ENCODE measurements at places on chromosomes 6 and 20.

- DNase-seq, result no peak
These were observed 210.0 kb upstream of the SNX9 start for GRCh38 chr6:157613011-157613522.

DNA sequence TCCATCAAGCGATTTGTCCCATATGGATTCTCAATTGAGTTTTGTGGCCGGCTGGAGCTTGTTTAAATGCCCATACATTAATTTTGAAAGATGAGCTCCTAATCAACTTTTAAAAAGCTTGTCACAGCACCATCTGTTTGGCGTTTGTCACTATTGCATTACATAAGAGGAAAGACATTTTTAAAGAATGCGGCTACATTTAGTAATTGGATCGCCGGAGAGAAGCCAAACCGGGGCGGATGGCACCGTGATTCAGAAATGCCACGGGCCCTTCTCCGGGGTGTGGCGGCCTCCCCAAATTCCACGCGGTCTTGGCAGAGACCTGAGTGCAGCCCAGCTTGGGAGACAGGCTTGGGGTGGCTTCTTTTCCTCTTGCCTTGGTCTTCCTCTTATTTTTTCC is 67.7 kb upstream of the ZNFX1 start:
- DNase-seq, result no peak

DNA sequence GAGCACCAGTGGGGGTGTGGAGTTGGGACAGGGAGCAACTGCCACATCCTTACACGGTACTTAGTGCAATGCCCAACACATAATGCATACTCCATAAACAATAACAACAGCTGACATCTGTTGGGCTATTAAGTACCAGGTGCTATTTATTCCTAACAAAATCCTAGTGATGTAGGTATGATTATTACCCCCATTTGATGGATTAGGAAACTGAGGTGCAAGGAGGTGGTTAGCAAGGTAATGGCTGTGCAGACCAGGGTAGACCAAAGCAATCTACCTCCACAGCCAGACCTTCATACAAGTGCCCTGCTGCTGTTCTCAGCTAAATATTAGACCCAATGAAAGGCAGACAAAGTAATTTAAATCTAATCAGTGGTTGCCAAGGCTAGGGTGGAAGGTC is 36.8 kb downstream of the SLC13A3 start:
- DNase-seq, result no peak

- no peak for DNase-seq
These were observed 20.8 kb downstream of the KATNA1 start for GRCh38 chr6:149627672-149628071.

- DNase-seq, result no peak
These were observed 454.3 kb upstream of the JARID2 start for GRCh38 chr6:14791526-14791925.

GRCh38 chr6:22081709-22082108 is 215.1 kb downstream of the PRL start:
- DNase-seq, result no peak

GRCh38 chr20:3843490-3843889 is 3.1 kb upstream of the MAVS start:
- no peak for DNase-seq

GRCh38 chr20:1724901-1725300 is 67.3 kb upstream of the SIRPG start:
- no peak for DNase-seq

- no peak for DNase-seq
These were observed 49.6 kb downstream of the SLC2A10 start for GRCh38 chr20:46758929-46759669.

GRCh38 chr20:59576216-59576953 is 28.0 kb upstream of the PHACTR3 start:
- DNase-seq, result no peak

DNA sequence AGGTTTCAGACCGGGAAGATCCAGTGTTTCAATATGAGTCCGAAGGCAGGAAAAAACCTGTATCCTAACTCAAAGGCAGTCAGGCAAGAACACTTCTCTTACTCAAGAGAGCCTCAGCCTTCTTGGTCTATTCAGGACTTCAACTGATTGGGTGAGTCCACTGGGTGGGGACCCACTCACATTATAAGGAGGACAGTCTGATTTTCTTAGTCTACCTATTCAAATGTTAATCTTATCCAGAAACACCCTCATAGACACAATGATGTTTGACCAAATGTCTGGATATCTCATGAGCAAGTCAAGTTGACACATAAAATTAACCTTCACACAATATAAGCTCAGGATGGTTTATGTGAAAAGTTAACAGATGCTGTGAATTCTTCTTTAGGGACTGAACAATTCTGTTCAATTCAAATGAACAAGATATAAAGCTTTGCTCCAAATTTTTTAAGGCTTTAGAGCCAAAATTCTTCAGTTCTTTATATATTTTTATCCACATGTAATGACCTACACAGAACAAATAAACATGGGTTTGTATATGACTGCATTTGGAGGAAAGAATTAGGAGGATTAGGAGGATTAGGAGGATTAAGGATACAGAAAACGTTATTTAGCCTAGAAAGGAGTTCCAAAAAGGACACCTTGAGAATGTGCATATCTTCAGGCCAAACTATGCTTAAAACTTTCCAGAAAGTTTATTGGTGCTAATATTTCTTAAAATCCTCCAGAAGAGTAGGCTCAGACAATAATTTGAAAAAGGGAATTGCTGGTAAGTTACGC is 35.3 kb upstream of the LAMA2 start:
- no peak for DNase-seq
